ENCODE measurements at places on chromosomes 7 and 10. TPM values are rescaled to one million over a fixed set of nuclear protein-coding genes. Genes with fewer than 3 reads are reported as not detected.

GRCh38 chr7:137135654-137136350 is 207.7 kb downstream of the PTN start:
- DNase-seq: no peak

- DNase-seq: no peak
These were observed 396.4 kb downstream of the INHBA start for GRCh38 chr7:41306486-41306885.

DNA sequence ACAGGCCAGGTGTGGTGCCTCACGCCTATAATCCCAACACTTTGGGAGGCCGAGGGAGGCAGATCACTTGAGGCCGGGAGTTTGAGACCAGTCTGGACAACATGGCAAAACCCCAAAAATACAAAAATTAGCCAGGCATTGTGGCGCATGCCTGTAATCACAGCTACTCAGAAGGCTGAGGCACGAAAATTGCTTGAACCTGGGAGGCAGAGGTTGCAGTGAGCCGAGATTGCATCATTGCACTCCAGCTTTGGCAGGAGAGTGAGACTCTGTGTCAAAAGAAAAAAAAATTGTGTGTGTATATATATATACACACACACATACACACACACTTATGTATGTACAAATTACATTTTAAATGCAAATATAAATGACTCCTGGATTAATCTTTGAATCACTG is 76.8 kb upstream of the LRRN3 start:
- no peak for DNase-seq

DNA sequence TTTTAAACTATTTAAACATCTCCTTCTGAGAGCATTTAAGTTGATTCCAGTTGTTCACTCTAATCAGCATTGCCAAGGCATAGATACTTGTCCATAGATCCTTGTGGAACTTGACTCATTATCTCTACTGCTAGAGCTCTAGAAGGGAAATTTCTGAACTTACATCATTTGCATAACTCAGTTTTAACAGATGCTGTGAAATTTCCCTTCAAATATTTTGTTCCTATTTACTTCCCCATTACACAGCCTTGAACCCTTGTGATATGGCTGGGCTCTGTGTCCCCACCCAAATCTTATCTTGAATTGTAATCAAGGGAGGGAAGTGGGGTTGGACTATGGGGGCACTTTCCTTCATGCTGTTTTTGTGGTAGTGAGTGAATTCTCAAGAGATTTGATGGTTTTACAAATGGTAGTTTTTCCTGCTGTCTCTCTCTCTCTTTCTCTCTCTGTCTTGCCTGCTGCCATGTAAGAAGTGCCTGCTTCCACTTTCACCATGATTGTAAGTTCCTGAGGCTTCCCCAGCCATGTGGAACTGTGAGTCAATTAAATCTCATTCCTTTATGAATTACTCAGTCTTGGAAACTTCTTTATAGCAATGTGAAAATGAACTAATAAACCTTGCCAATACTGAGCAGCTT is 25.4 kb downstream of the INSIG1 start:
- DNase-seq: no peak

DNA sequence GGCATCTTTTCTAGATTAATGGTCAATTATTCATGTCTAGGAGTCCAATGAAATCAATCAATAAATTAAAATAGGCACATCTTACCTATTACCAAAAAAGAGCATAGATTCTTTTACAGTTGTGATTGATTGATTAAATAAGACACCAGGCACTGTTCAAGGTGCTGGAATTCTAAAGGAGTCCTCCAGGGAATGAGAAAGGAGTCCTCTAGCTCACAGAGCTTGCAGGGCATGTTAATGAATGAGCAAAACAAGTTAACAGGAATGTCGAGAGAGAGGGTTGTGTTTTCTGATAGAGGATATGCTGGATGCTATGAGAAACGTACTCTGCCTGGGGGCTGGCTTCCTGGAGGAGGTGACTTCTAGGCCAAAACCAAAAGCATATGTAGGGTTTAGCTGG is 191.4 kb downstream of the BMPER start:
- no peak for DNase-seq

GRCh38 chr10:94402843-94403379 is 570 bp downstream of the TBC1D12 start:
- no peak for DNase-seq

GRCh38 chr7:106623853-106624252 is 37.1 kb downstream of the CCDC71L start:
- no peak for DNase-seq

DNA sequence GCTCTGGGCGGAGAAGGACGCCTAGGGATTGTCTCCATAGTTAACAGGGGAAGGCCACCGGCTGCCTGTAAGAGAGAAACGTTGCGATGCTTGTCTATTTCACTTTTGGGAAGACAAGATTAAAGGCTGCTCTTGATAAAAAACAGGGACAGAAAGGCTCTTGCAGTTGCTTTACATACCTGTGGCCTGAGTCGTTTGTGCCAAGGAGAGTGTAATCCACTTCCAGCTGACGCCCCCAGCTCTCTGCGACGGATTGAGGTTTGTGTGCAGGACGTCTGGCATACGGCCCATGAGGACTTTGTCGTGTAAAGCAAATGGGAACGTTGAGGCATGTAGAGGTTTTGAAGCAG is 1.1 kb downstream of the MAP3K8 start:
- no peak for DNase-seq

DNA sequence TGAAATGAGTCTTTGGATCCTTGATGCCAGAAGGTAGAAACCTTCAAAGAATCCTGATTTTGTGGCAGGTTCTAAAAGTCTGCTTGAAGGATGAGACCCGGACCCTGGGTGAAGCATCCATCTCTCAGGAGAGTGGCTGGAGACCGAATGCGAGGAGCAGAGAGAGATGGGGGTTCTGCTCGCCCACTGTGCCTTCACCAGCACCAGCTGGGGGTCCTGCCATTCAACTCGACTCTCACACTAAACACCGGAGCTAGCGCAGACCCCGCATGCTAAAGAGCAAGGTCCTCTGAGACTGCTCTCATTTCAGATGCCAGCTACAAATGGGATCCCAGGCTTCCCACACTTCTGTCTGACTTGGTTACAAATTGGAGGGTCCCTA is 218.4 kb downstream of the GLRX3 start:
- no peak for DNase-seq

DNA sequence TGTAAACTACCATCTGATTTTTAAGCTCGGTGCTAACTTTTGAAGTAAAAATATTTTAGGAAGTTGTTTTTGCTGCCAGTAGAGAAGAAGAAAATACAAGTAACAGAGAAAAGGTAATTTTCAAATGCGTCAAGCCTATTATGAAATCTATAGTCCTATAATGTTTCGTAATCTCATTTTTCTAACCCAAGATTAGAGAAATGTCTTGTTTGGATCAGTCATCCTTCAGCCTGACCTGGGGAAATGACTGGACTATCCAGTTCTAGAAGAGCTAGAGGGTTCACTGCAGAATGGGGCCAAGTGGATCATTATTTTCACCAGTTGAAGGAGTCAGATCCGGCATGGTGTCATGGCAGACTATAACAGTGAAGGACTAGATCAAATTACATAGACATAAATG is 62.7 kb upstream of the FGL2 start:
- DNase-seq: no peak

GRCh38 chr10:1536341-1536740 is 201.0 kb downstream of the ADARB2 start:
- no peak for DNase-seq

GRCh38 chr7:17617380-17617779 is 318.9 kb downstream of the AHR start:
- no peak for DNase-seq

- no peak for DNase-seq
These were observed 98.8 kb downstream of the SEMA3E start for GRCh38 chr7:83550100-83550499.

DNA sequence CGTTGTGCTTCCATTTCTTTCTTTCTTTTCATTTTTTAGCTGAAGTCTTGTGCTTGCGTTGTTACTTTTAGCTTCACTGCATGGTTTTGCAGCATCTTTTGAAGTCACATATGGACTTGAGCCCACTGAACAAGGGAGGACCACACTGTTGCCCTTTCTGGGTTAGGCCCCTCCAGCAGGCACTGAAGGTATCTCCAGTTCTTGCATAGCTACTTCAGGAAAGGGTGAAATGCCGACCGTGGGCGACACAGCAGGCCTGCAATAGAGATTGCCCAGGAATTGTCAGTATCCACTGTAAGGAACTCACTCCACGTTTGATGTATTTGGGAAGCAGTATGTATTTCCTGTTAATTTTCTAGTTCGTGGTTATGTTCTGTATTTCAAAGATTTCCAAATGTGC is 85.1 kb downstream of the WDR37 start:
- DNase-seq: no peak

- no peak for DNase-seq
These were observed 175.8 kb upstream of the KAT6B start for GRCh38 chr10:74650613-74651012.

DNA sequence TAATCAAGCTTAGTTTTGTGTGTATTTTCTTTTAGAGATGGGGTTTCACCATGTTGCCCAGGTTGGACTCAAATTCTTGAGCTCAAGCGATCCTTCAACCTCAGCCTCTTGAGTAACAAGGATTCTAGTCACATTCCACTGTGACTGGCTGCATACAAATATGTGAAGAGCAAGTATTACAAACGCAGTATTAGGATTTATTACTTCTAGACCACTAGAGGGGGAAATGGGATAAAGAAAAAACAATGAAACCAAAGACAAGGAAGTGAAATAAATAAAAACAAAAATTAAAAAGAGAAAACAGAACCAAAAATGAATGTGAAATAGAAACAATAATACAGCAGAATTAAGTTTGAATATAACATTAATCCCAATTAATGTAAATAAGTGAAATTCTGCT is 308.7 kb downstream of the ANKRD30A start:
- no peak for DNase-seq

DNA sequence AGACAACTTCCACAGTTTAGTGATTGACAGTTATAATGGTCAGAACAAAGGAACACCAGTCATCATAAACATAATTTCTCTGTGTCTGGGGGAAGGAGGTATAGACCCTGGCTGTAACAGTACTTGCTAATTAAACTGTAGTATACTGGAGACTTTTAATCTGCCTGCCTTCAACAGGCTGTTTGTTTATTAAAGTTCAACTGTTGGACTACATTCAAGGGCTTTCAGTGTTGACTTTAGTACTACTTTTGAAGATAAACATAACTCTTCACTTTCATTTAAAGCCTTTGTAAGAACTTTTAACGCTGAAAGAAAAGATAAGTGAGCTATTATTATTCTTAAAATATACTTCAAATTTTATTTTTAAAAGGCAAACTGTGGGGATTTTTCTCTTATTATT is 15.5 kb upstream of the PTTG1IP2 start:
- no peak for DNase-seq

DNA sequence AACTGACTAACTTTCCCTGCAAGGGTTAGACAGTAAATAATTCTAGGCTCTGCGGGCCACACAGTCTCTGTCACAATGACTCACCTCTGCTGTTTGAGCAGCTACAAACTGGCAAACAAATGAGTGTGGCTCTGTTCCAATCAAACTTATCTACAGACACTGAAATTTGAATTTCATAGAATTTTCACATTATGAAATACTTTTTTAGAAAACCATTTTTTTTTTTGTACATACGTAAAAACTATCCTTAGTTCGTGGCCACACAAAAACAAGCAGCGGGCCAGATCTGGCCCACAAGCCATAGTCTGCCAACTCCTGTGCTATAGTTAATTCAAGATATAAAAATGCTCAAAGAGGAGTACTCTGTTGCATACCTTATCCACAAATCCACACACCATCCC is 32.6 kb downstream of the PIP4K2A start:
- no peak for DNase-seq

DNA sequence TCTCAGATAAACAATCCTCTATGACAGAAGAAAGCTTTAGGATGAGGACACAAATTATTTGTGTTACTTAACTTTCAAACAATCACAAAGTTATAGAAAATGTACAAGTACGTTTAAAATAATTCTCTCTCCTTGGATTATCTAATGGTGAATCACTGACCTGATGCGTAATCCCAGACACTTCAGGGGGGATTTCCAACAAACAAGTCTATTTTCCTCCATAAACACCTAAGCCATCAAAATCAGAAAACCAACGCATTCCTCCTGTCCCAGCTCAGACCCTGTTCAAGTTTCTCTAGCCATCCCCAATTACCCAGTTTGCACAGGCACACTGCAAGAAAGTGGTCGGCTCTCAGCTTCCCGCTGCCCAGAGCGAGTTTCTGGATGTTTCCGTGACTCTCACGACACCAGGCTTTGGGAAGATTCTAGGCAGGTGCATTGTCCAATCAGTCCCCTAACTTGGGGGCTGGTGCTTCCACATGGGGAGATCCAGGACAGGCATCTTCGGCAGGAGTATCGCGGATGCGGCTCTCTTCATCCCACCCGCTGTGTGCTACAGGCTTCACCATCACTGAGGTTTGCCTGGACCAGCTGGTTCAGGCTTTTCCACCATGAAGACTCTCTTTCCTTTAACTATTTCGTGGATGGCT is 200.0 kb downstream of the ZMYND11 start:
- DNase-seq: no peak

DNA sequence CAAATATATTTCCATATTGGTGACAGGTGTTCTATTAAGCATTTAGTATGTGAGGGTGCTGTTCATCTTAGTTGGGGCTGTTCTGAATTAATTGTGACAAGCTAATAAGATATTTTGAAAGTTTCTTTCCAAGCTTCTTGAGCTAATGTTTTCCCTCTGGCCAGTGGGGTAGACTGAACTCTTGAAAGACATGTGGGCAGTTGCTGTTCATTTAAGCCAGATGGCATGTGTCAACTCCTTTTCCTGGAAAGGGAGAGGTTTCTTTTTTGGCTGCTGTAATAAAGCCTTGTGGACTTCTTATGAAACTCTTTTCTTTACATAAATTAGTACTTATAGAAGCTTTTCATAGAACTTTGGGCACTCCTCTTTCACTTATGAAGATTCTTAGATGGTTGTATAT is 21.7 kb downstream of the RAB18 start:
- no peak for DNase-seq

- no peak for DNase-seq
These were observed 389.0 kb upstream of the SORCS1 start for GRCh38 chr10:107553470-107553869.

GRCh38 chr7:129780257-129780973 is 168.9 kb downstream of the NRF1 start:
- DNase-seq: no peak

- peak; percentile 69 for DNase-seq
These were observed 137.7 kb downstream of the PRPF18 start for GRCh38 chr10:13724484-13724883.

GRCh38 chr10:93463723-93464476 is 18.2 kb downstream of the MYOF start:
- peak; percentile 64 for DNase-seq

DNA sequence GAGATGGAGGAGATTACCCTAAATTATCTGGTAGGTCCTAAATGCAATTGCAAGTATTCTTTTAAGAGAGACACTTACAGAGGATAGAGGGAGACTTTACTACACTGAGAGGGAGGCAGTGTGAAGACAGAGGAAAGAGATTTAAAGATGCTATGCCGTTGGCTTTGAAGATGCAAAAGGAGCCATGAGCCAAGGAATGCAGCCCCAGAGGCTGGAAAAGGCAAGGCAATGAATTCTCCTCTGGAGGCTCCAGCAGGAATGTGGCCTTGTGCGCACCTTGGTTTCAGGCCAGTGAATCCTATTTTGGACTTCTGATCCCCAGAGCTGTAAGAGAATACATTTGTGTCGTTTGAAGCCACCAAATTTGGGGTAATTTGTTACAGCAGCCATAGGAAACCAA is 118.6 kb downstream of the PLXNA4 start:
- DNase-seq: no peak

The HOXA3 gene
- 11.2 TPM for polyA plus RNA-seq

The THNSL1 gene
- 6.3 TPM for polyA plus RNA-seq

The ENKUR gene
- 0.30 TPM for polyA plus RNA-seq

The ZCWPW1 gene
- polyA plus RNA-seq: 7.1 TPM

The MEOX2 gene
- 40.2 TPM for polyA plus RNA-seq

The ADAM8 gene
- 3.3 TPM for polyA plus RNA-seq

The FAS gene
- 10.5 TPM for polyA plus RNA-seq

The LRRC18 gene
- polyA plus RNA-seq: 0.12 TPM

The IFIT3 gene
- 8.2 TPM for polyA plus RNA-seq

The GJD4 gene
- 4.2 TPM for polyA plus RNA-seq

Data from hindlimb muscle (tissue), 1 donor.